Fibroblast of lung (primary cell): ENCODE measurements at places on chromosomes 7 and 10. TPM values are rescaled to one million over a fixed set of nuclear protein-coding genes. Genes with fewer than 3 reads are reported as not detected.

VENTX gene
- total RNA-seq: not detected in 2 replicates

TMEM270 gene
- not detected in 2 replicates for total RNA-seq

- DNase-seq: no peak
Observed at GRCh38 chr10:44492678-44493077, 107.8 kb upstream of the CXCL12 start.

GRCh38 chr7:47180516-47180826, 401.4 kb downstream of the TNS3 start:
- DNase-seq: no peak

DNA sequence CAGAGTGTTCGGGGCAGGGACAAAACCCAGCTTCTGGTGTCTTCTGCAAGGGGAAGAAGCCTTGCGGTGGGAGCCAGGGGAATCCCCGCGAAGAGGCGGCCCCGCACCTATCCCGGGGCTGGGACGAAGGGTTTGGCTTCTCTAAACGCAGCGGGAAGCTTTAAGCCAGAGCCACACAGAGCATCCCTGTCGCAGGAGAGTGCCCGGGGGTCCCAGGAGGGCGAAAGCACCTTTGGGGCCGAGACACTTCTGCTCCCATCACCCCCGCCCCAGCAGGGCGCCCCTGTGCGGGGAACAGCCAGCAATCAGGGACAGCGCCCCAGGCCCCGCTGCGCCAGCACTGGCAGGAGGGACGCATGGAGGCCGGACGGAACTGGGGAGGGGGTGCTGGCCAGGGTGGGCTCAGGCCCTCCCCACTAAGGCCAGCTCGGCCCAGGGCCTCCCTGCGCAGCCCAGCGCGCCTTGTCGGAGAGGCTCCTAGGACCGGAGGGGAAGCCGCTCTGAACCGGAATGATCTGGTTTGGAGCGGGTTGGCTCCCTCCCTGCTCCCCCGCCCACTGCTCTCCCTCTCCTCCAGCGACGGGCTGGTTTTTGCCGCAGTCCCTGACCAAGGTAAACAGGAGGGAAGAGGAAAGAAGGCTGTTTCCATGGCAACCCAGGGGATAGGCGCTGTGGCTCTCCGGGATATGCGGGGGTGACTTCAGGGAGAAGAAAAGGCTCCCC, 63.9 kb downstream of the TMEM209 start:
- DNase-seq: peak; percentile 84

GRCh38 chr10:5506246-5506645, 6.9 kb upstream of the CALML5 start:
- DNase-seq: no peak

DNA sequence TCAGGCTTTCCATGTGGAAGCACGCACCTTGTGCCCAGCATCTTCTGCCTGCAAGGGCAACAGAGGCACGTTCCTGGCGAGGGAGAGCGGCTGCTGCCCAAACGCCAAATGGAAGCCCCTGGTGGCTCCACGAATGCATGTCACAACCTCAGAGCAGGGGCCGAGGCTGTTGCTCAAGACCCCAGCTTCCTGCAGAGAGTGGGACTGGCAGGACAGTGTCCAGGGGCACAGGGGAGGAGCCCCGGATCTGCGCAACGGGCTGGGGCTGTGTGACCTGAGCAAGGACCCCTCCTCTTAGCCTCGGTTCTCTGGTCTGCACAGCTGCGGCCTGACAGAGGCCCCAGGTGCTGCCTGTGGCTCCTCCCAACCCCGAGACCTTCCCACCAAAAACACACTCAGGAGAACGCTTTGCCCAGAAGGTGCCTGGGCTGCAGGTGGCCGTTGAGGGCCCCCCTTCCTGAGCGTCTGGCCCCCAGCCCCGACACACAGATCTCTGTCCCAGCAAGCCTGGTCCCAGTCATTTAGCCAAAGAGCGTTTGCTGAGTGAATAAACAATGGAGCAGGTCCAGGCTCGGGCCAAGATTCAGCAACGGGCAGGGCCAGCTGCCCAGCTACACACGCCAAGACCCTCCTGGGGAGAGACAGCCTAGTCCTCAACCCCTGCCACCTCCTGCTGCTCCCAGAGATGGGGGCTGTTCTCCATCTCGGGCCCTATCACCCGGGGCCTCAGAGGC, 1.2 kb downstream of the MICALL2 start:
- no peak for DNase-seq

GRCh38 chr7:120806669-120807068, 51.3 kb downstream of the TSPAN12 start:
- no peak for DNase-seq

GRCh38 chr7:101843293-101844271, 26.2 kb downstream of the CUX1 start:
- no peak for DNase-seq

- DNase-seq: peak; percentile 36
Observed at GRCh38 chr7:117012696-117013095, 59.4 kb downstream of the ST7 start.

GRCh38 chr10:2463316-2463715, 604.0 kb upstream of the PFKP start:
- no peak for DNase-seq

GRCh38 chr10:31697271-31698180, 231.1 kb downstream of the ARHGAP12 start:
- DNase-seq: peak; percentile 86
